CD4-positive, alpha-beta T cell (primary cell): ENCODE measurements at places on chromosomes 11 and 22. TPM values are rescaled to one million over a fixed set of nuclear protein-coding genes. Genes with fewer than 3 reads are reported as not detected.

Gene WBP2NL
- total RNA-seq, result 0.38 TPM

Gene TMPRSS4
- total RNA-seq, result not detected

Gene BATF2
- not detected for total RNA-seq

Gene PGA5
- not detected for total RNA-seq

Gene OR52A1
- not detected for total RNA-seq

Gene KLHL35
- total RNA-seq, result 0.33 TPM

GRCh38 chr11:61602775-61603569 is 22.1 kb upstream of the SYT7 start:
- DNase-seq, result no peak

GRCh38 chr11:22920939-22921565 is 60.8 kb upstream of the CCDC179 start:
- DNase-seq, result no peak

DNA sequence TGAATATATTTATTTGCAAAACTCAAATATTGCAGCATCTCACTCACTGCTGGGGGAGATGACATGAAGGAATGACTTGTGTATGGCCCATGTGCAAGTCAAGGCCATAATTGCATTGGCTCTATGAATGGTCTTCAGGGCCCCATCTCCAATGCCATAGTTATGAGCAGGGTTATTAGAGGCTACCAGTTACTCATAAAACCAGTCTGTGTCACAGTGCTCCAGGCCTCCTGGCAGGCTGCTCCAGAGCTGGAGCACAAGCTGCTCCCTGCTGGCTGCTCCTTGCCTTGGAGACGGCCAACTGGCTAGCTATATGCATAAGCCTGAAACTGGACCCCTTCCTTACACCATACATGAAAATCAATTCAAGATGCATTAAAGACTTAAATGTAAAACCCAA is 145.7 kb downstream of the TRPC6 start:
- DNase-seq, result no peak

- no peak for DNase-seq
Observed at GRCh38 chr22:17060126-17060525, 24.7 kb upstream of the IL17RA start.

- no peak for DNase-seq
Observed at GRCh38 chr22:44884968-44885805, 124.6 kb downstream of the PHF21B start.

DNA sequence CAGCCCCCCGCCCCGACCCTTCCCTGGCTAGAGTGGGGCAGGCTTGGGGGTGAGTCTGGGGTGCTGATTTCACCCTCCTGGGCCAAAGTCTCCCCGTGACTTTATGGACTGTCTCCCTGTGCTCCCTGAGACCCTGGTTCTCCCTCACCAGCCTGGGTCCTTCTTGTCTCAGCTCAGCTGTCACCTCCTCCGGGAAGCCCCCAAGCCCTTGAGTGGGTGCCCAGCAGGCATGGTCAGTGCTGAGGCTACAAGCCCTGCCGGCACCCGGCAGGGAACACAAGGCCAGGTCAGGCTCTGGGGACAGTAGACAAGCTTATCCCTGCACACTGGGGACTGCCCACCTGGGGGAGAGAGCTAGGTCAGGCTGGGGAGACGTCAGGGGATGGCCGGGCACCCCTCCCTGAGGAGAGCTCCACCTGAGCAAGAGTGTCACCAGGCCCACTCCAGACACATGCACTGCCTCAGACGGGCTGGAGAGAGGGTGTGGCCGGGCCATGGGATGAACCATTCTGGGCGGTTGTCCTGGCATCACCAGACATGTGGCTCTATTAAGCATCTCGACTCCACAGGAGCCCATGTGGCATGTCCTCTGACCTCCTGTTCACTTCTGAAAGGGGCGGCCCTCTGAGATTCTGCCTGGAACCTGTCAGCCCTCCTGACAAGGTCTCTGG is 22.6 kb upstream of the RTN4R start:
- no peak for DNase-seq

- no peak for DNase-seq
Observed at GRCh38 chr11:10307022-10307399, 2.1 kb downstream of the ADM start.

- no peak for DNase-seq
Observed at GRCh38 chr11:62501432-62501891, 45.1 kb downstream of the AHNAK start.

DNA sequence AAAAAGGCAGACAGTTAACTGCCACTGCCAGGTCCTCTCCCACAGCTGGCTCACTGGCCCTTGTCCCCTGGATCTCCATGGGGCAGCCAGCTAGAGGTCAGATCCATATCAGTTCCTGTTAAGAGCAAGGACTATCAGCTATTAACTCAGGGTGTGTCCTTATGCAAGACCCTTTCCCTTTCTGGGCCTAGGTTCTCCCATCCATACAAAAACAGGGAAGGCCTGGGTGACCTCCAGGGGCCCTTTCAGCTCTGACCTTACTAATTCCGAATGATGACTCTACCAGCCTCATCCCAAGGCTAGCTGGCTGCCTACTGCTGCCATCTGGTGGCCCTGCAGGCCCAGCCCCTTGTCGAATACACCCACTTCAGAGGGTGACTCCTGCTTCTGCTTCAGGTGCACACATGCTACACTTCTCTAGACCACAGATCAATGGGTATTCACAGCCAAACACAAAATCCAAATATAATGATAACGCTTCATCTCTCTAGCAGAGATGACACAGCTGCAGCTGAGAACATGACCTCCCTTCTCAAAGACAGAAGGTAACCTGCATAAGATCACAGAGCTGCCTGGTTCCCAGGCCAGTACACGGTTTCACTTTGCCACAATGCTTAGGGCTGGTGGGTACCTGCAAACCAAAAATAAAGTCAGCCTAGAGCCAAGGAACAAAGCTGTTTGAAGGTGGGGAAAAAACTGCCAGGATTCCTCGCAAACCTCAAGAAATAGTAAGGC is 34.1 kb downstream of the SERGEF start:
- peak; percentile 20 for DNase-seq

DNA sequence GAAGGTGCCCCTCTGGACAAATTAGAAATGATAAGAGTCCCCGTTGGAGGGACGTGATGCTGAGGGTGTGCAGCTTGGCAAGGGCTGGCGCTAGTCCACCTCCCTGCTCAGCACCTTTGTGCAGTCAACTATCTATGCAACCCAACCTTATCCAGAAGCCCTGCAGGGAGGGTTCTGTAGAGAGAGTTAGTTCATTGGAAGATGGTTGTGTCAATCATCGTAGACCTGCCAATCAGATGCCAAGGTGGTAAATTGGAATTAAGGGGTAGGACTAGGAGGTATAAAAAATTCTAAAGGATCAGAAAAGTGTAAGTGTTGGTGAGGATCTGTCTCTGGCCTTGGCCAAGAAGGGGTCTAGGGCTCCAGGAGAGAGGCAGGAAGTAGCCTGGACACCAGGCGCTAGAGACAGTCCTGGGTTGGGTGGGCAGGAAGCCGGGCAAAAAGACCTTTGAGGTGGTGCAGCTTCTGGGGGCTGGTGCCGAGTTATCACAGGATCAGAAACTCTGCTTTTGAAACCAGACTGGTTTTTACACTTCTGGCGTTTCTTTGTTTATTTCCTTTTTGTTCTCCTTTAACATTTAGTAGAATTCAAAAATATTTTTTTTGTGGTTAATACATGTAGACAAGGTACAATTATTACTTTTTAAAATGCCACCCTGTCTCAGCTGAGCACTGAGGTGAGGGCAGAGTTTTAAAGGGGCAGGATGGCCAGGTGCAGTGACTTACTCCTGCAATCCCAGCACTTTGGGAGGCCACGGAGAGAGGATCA is 1.6 kb downstream of the C1QTNF6 start:
- no peak for DNase-seq

DNA sequence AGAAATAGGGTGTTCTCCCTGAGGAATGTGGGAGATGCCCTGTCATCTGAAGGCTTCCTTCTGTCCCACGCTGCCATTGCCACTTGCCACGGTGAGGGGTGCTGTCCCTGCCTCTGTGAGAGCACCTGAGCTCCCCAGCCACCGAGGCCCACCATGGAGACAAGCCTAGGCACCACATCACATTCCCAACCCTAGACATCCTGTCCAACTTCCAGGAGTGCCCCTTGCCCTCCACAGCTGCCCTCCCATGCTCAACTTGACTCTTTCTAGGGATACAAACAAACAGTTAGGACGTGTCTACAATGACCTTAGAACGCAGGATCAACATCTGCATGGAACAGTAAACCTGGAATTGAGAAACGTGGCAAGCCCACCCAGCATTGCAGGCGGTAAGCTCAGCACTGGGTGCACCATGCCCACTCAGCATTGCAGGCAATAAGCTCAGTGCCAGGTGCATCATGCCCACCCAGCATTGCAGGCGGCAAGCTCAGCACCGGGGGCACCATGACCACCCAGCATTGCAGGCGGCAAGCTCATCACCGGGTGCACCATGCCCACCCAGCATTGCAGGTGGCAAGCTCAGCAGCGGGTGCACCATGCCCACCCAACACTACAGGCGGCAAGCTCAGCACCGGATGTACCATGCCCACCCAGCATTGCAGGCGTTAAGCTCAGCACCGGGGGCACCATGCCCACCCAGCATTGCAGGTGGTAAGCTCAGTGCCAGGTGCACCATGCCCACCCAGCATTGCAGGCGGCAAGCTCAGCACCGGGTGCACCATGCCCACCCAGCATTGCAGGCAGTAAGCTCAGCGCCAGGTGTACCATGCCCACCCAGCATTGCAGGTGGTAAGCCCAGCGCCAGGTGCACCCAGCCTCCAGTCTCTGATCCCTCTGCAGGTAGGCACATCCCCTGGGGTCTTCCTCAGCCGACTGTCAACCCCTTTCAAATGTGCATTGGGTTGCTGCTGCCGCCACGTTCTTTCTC is 1463.9 kb downstream of the TBC1D22A start:
- DNase-seq, result no peak

- DNase-seq, result no peak
Observed at GRCh38 chr11:74462631-74463030, 4.7 kb downstream of the KCNE3 start.

DNA sequence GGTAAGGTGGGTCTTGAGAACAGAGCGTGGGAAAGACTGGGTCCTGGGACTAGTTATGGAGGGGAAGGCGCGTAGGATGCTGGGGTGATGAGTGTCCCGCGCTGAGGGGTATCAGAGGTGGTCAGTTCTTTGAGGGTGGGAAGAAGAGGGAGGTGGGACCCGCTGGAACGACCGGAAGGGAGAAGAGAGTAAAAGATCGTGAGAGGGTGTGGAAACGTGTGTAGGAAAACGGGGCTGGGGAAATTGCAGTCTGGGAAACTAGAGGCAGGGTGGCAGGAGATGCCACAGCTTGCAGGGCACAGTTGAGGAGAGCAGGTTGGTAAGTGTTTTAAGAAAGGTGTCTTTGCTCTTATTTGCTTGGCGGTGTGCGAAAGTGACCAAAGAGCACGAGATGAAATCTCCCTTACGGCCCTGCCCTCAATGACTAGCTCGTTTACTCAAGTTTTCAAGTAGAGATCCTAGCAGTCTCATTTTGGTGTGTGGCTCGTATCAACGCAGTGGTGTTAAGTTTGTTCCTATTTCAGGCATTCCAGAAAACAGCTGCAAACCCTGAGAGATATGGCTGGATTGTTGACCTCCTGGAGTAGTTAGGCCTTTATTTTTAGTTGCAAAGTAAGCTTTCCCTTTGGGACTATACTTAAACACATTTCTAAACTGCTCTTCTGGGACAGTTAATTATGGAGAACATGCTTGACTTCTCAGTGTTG is 615 bp downstream of the STT3A start:
- DNase-seq, result no peak

DNA sequence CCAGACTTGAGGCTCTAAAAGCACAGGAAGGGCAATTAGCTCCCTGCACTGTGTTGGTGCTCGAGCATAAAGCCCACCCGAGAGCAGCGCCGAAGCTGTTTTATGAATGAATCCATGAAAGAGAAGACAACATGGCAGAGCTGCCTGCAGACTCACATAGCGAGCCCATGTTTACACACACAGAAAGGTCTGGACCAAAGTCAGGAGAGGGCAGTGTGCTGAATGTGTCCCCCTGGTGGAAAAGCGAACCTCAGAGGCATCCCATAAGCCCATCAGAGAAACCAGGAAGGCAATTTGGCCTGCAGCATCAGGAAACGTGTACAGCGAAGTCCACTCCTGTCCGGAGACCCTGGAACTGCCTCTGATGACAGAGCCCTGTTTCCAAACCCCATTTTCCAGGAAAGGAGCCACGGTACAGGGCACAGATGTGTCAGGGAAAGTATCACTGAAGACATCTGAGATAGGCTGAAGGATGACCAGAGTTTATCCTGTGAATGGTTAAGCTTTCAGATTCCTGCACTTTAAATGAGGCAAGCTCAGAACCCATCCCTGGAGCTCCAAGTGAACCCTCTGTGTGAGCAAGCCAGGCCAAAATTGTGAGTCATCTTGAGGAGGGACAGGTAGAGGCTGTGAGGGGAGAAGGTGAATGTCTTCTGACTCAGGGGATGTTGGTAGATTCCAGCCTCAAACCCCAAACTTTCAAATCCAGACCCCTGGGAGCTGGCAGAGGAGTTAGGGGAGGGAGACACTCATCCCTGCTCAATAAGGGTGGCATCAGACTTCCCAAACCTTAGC is 36.9 kb downstream of the CHRDL2 start:
- no peak for DNase-seq
